CD4-positive, alpha-beta T cell treated with Interleukin-10 for 1 hour (primary cell): ENCODE measurements at places on chromosomes 6 and 20.

GRCh38 chr6:90294008-90294511 lies 2.6 kb downstream of the BACH2 start:
- DNase-seq = no peak

- DNase-seq = peak; percentile 58
Measured at GRCh38 chr6:27078734-27079357, 168.7 kb upstream of the PRSS16 start.

- DNase-seq = no peak
Measured at GRCh38 chr6:137373296-137373695, 120.9 kb downstream of the OLIG3 start.

- no peak for DNase-seq
Measured at GRCh38 chr6:111857674-111858337, 15.4 kb downstream of the FYN start.

DNA sequence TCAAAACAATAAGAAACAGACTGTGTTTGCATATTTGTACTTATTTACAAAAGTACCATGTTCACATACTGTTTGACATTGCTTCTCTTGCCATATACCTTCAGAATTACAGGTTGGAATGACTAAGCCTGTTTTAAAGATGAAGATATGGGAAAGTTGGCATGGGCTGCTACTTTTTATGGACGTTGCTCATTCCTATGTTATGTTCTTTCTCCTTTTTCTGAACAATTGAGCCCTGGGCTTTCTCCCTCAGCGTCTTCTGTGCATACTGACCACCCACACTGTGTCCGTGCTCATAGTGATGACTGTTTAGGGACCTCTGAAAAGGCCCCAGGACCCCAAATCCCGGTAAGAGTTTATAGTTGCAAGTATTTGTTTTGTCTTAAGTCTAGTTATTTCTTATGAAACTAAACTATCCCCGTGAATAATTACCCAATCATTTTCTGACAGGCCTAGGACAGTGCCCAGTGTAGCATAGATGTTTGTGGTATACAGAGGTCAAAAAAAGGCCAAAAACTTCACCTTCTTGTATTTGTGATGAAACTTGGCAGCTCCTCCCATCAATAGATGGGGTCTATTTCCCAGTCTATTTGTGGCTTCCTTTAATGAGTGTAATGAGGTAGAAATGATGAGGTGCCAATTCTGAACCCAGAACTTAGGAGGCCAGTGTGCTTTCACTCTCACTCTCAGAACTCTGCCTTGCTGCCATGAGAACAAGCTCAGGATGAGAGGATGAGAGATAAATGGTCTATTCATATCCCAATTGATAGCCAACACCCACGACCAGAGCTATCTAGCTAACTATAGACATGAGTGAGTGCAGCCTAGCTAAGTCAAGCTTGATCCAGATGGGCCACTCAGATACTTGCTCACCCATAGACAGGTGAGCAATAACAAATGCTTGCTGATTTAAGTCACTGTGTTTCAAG lies 40.9 kb downstream of the GSTA4 start:
- no peak for DNase-seq

GRCh38 chr20:3296261-3297078 lies 57.5 kb upstream of the SLC4A11 start:
- no peak for DNase-seq

DNA sequence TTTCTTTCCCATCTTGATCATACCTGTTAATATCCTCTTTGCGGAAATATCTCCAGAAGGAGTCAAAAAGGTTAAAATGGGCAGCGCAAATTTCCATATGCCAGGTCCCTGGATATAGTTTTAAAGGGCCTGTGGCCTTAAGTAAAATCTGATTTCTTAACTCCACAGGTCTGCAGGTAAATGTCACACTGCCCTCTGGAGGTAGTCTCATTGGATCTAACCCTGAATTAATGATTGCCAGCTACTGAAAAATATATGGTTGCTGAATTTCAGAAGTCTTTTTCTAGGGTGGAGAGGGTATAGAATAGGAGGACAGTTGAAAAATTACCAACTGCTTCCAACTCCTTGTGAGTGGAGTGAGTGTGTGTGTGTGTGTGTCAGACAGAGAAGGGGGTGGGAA lies 8.5 kb downstream of the MOXD1 start:
- DNase-seq = no peak

DNA sequence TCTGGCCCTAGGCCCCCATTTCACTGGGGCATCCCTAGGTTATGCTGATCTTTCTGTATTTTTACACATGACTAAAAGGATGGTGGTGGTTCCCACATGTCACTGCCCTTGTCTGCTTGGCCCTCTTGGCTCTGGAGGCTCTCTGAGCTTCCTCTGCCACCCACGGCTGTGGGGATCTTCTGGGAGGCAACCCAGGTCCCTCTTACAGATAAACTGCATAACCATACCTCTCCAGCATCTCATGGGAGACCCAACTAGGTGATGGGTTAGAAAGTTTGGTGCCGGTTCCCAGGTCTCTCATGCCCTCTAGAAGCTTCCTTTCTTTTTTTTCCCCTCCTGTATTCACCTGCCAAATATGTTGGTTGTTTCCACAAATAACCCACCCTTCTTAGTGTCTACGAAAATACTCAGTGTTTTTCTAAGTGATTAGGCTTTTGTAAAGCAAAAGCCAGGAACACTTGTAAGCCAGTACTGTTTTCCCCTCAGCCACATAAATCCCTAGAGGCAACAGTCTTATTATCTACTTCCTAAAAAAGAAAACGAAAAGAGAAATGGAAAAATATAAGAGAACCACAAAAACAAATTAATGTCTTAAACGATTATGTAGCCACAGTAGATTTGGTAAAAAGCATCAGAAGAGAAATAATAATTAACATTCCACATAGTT lies 71.7 kb upstream of the SMLR1 start:
- DNase-seq = no peak

GRCh38 chr6:14429396-14429795 lies 311.8 kb downstream of the CD83 start:
- no peak for DNase-seq

- no peak for DNase-seq
Measured at GRCh38 chr20:32603046-32603726, 18.1 kb upstream of the NOL4L start.

- DNase-seq = no peak
Measured at GRCh38 chr6:6007366-6008088, 802 bp upstream of the NRN1 start.

DNA sequence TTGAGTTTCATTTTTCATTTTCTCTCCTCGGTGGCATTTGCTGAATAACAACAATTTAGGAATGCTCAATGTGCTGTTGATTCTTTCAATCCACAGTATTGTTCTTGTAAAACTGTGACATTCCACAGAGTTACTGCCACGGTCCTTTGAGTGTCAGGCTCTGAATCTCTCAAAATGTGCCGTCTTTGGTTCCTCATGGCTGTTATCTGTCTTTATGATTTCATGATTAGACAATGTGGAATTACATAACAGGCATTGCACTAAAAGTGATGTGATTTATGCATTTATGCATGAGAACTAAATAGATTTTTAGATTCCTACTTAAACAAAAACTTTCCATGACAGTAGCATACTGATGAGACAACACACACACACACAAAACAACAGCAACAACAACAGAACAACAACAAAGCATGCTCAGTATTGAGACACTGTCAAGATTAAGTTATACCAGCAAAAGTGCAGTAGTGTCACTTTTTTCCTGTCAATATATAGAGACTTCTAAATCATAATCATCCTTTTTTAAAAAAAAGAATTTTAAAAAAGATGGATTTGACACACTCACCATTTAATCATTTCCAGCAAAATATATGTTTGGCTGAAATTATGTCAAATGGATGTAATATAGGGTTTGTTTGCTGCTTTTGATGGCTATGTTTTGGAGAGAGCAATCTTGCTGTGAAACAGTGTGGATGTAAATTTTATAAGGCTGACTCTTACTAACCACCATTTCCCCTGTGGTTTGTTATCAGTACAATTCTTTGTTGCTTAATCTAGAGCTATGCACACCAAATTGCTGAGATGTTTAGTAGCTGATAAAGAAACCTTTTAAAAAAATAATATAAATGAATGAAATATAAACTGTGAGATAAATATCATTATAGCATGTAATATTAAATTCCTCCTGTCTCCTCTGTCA lies 88.1 kb downstream of the SNAP25 start:
- peak; percentile 16 for DNase-seq

GRCh38 chr6:134517145-134517658 lies 199.3 kb upstream of the SGK1 start:
- no peak for DNase-seq

DNA sequence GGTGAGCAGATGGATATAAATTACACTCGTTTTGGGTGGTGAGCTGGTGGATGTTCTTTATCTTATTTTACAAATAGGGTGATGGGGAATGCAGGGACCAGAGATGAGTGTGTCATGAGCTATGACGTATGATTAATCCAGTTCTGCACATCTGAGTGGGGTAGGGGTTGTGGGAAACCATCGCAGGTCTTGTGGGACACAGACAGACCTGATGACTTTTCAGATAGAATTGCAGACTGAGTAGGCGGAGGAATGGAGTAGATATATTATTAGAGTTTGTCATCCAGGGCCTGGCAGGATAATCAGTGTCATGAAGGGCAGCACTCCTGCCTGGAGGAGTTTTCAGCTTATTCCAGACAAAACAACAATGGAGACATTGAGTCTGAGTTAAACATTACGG lies 12.9 kb upstream of the DSP start:
- DNase-seq = no peak

DNA sequence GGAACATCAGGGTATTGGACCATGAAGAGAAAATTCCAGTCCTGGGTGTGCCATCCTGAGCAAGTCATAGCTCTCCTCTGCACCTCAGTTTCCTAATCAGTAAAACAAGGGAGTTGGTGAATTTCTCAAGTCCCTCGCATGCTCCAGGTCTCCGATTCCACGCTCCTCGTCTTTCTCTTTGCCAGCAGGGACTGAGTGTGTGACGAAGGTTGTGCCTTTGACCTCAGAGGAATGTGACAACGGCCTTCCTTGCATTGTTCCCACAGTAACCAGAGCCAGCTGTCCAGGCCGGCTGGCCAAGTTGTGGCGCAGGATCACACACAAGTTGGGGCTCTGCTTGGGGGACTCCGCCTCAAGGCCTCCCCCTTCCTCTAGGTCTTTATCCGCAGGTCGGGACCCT lies 217.3 kb downstream of the ATXN1 start:
- no peak for DNase-seq

GRCh38 chr20:4683261-4683660 lies 38.4 kb upstream of the PRND start:
- DNase-seq = no peak

DNA sequence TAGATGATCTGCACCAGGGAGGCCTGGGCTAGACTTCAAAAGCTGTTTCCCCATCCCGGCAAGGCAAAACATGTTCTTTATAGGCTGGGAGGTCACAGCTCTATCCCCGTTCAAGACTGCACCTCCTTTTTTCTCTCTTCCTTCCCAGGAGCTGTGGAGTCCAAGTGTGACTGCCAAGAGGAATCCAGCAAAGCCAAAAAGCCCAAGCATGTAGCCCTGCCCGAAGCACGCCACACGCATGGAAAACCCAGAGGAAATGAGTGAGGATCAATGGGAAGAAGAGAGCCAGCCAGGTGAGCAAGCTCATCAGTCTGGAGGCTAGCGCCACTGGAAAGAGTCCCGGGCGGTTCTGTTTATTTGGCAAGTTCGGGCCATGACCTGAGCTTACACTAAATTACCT lies 240.4 kb downstream of the PRL start:
- no peak for DNase-seq

GRCh38 chr6:40148882-40149573 lies 214.8 kb upstream of the MOCS1 start:
- DNase-seq = no peak

DNA sequence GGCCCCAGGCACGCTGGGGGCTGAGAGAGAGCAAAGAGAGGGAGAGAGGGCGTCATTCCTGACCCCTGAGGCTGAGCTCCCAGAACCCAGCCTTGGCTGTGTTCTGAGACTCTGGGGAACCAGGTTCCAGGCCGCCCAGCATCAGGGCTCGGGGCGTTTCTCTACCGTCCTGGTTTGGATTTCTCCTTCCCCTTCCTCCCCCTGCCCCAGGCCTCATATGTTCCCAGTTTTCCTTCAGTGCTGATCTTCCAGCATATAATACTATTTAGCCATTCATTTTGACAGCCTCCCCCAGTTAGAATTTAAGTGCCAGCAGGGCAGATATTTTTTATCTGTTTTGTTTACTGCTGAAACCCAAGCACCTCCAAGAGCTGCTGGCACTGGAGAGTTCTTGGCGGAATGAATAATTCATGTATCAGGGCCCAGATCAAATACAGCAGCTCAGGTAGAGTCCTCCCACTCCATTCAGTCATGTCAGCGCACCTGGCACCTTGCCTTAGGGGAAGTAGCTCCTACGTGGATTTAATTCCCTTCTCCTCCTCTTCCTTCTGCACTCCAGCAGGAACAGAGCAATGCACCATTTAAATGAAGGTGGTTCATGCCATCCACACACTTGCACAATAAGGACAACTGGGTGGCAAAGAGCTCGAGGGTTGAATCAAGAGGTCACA lies 23.4 kb upstream of the FRMD1 start:
- no peak for DNase-seq

DNA sequence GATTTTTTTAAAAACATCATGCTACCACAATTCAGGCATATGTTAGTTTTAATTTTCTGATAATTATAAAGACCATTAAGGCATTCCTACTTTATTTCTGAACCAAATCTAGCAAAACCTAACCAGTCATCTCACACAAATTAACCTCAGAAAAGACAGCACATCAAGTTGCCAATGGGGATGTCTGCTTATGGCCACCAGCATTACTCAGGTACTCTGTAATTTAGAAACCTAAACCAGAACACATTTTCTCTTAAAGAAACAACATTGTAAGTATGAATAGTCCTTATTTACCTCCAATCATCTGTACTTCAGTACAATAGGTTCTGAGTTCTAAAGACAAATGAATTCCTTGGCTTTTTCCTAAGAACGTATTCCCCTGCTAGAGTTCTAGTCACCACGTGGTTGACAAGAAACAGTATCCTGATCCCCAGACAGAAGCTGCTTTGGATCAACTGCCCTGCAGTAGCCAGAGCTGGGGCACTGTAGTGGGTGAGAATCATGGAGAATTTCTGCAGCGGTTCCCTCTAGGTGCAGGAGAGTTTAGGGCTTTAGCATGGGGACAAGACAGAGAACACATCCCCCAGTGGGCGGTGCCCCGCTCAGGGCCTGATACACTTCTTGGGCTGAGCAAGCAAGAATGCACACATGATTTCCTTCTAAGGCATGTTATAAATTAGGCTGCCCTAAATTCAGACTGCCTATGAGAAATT lies 15.4 kb downstream of the GCLC start:
- no peak for DNase-seq

GRCh38 chr6:156334966-156335365 lies 442.2 kb upstream of the ARID1B start:
- no peak for DNase-seq

DNA sequence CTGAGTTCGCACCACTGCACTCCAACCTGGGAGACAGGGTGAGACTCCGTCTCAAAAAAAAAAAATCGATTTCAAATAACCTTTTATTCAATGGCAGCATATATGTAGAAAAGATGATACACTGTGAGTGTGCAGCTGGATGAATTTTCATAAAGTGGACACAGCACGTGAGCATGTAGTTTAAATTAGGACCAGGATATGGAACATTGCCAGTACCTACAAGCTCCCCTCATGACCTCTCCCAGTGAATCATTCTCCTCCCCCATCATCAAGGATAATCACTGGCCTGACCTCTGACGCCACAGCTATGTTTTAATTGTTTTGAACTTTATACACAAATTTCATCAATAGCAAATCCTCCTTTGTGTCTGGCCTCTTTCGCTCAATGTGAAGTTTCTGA lies 53.8 kb upstream of the HDAC2 start:
- DNase-seq = no peak
